ENCODE measurements at places on chromosomes 6 and 20.

GRCh38 chr6:108171291-108171917, 5.6 kb downstream of the NR2E1 start:
- DNase-seq, result no peak

DNA sequence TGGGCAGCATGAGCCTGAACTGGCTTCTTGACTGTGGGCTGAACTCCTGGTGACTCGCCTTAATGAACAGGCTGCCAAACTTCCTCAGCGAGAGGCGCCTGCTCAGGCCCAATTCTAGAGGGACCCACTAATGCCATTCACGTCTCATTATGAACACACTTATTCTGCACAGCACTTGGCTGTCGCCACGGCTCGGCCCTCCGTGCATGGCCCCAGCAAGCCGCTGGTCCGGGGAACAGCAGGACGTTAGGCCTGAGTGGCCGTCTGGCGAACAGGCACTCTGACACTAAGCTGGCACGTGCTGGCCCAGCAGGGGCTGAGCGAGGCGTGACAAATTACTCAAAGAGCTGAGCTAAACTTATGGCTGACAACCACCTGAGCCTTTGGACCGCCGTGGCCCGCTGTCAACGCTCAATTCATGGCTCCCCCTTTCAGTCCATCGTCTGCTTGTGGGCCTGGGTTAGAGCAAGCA, 45.9 kb downstream of the INSM1 start:
- peak; percentile 13 for DNase-seq

DNA sequence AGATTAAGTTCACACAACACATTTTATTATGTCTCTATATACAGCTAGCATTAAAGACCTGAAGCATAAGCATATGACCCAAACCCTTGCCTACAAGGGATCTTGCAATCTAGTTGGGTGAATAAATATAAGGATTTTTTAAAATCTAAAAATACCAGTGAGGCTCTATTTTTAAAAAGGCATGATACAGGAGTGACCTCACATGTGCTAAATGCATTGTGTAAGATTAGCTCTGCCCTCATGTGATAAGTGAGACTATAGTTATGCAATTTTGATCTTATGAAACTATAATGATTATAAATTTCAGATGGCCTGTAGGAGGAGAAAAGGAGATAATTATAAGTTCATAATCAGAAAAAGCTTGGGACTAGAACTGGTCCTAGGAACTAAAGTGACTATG, 451.0 kb upstream of the MAN1A1 start:
- DNase-seq, result no peak

DNA sequence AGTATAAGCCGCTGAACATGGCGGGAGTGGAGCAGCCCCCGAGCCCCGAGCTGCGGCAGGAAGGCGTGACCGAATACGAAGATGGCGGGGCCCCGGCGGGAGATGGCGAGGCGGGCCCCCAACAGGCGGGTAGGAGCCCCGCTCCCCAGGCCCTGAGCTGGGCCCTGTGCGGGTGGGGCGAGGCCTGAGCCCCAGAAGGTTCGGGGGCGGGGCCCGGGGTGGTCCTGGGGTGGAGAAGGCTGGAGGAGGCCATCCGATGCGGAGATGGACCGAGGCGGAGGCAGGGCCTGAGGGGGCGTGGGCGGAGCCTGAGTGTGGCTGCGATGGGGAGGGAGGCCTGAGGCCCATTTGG, 7.1 kb downstream of the L3MBTL1 start:
- DNase-seq, result no peak

DNA sequence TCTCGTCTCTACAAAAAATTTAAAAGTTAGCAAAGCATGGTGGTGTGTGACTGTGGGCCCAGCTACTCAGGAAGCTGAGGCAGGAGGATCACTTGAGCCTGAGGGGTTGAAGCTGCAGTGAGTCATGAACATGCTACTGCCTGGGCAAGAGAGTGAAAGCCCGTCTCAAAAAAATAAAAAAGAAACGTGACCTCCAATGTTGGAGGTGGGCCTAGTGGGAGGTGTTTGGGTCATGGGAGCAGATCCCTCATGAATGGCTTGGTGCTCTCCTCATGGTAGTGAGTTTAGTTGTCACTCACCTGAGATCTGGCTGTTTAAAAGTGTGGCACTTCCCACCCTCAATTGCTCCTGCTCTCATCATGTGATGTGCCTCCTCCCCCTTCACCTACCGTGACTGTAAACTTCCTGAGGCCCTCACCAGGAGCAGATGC, 24.3 kb downstream of the RBL1 start:
- DNase-seq, result no peak

- DNase-seq, result no peak
Observed at GRCh38 chr20:59388402-59388801, 88.0 kb downstream of the EDN3 start.

Measured in hypothalamus (tissue), 51 donors.